Substantia nigra (tissue), 51 donors: ENCODE measurements at places on chromosomes 2 and 18.

- no peak for DNase-seq
These were observed 51.1 kb upstream of the STPG4 start for GRCh38 chr2:47206181-47206580.

- DNase-seq: no peak
These were observed 44.8 kb upstream of the SYT4 start for GRCh38 chr18:43322132-43322531.

GRCh38 chr2:46984040-46984439 lies 68.4 kb upstream of the MCFD2 start:
- DNase-seq: no peak

GRCh38 chr2:120208381-120209353 lies 14.5 kb downstream of the TMEM185B start:
- no peak for DNase-seq

GRCh38 chr2:1553671-1554295 lies 140.5 kb downstream of the TPO start:
- DNase-seq: no peak

- no peak for DNase-seq
These were observed 5.3 kb upstream of the NPPC start for GRCh38 chr2:231931481-231931915.

- no peak for DNase-seq
These were observed 135.3 kb downstream of the CTIF start for GRCh38 chr18:48673853-48674721.

- DNase-seq: no peak
These were observed 65.4 kb upstream of the TUBA3E start for GRCh38 chr2:130263606-130264005.

DNA sequence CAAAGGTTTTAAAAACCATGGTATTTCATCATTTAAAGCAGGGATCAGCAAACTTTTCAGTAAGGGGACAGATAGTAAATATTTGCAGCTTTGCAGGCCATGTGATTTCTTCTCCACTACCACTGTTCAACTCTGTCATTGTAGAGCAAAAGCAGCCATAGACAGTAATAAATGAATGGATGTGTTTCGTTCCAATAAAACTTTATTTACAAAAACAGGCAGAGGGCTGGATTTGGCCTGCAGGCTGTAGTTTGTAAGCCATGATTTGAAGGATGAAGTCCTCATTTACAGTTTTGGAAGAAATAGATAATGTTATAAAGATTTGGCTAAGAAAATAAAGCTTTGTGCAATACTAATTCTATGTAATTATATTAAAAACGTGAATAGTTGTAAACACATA lies 1.8 kb downstream of the SERPINB12 start:
- DNase-seq: no peak

DNA sequence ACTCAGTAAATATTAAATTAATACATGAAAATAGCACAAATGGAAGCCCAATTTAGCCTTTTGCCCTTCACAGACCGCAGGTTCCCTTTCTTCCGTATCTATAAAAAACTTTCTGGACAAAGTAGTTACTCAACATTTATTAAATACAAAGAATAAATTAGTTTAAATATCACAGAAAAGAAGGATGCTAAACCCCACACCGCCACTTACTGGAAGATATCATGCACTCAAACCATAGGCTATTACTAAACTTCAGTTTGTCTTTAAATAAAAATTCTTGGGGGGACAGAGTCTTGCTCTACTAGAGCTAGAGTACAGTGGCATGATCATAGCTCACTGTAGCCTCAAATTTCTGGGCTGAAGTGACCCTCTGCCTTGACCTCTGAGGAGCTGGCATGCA lies 120.7 kb upstream of the FHL2 start:
- no peak for DNase-seq

GRCh38 chr18:78090584-78090983 lies 840.9 kb downstream of the GALR1 start:
- DNase-seq: no peak

- no peak for DNase-seq
These were observed 9.1 kb upstream of the PROM2 start for GRCh38 chr2:95265182-95265581.

DNA sequence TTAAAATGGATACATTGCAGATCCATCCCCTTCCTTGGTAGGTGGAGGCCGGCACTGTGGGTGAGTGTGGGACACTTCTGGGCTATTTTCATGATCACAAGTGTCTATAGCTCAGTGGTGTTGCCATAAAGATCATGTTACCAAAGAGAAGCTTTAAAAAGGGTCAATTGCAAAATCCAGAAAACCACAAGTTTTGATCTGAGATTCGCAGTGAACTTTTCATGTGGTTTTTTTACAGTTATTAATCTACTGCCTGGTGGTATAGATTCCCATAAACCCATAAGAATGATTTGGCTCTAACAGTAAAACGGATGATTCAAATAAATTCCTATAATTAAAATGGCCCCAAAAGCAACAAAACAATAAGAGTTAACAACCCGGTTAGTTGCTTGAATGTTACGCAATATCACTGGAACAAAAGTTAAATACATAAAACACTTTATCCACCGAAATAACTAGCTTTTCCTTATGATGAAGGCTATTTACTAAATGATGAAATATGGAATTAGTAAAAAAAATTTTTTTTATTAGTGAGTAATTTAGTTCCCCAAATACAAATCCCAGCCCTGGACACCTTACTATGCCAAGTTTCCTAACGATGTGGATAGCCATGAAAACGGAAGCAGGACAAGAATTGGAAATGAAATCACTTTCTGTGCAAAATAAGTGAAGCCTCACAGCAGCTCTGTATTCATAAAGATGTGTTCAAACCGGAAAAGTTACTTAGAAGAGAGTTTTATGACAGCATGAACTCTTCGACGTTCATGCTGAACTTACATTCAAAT lies 95.6 kb upstream of the THOC1 start:
- DNase-seq: no peak

DNA sequence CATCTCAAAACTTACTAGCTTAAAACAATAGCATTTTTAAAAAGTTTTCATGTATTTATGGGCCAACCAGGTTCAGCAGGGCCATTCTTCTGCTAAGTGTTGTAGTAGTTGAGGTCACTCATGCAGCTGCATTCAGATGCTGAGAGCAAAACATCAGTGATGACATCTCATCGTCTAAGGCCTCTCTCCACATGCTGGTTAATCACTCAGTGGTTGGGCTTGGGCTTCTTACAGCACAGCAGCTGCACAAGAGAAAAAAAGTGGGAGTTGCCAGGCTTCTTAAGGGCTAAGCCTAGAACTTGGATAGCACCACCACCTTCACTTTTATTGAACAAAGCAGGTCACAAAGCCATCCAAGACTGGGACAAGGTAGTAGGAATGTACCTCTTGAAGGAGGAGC lies 190.3 kb downstream of the IRS1 start:
- no peak for DNase-seq

DNA sequence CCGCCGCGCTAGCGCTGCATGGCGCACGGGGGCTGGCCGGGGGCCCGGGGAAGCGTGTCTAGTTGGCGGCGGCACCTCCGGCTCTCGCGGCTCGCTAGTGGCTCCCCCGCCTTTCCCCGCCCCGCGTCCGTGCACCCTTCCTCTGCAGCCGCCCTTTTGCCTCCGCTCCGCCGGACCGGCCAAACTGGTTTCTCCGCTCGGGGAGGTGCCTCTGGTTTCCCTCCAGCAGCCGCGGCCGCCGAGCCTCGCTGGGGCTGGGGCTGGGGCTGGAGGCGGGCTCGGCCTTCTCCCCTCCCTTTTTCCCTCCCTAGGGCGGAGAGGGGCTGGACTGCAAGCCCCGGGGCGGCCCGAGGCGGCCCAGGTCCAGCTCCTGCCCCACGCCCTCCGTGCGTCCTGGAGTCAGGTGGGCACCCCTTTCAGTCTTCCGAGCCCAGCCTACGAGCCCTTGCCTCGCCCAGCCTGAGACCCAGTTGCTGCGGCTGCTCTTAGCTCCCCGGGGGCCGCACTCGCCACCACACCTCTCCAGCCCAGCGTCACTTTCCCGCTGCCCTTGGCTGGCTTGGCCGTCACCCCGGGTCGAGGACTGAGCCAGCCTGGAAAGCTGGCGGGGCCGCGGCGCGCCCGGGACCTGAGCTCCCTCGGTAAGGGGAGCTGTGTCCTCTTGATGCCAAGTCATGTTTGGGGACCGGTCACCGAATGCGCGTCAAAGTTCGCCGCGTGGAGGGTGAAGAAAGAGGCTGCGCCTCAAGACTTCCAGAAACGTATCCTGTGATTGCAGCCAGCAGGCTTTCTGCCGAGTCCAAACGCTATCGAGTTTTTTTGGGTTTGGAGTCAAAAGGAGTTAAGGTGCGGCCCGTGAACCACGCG lies at the start of gene ATP8B1:
TSS of gene ATP8B1 (minus strand) at position 213 of the 867 bp plus-strand sequence. CDS start 71,508 bp downstream, outside the sequence.
- no peak for DNase-seq

GRCh38 chr18:48940854-48941611 lies 9.7 kb downstream of the SMAD7 start:
- DNase-seq: no peak

DNA sequence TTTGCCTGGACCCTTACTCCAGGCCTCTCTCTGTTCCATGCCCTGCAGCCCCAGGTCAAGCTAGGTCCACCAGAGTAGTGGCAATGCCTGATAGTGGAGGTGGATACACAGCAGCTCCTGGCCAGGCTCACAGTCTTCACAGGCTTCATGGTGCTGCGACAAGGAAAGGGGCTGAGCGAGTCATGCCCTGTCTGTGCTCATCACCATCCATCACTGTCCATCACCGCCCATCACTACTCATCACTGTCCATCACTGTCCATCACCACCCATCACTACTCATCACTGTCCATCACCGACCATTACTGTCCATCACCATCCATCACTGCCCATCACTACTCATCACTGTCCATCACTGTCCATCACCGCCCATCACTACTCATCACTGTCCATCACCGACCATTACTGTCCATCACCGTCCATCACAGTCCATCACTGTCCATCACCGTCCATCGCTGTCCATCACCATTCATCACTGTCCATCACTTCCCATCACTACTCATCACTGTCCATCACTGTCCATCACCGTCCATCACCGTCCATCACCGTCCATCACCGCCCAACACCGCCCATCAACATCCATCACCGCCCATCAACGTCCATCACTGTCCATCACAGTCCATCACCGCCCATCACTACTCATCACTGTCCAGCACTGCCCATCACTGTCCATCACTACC lies 57.1 kb upstream of the OTOS start:
- no peak for DNase-seq

DNA sequence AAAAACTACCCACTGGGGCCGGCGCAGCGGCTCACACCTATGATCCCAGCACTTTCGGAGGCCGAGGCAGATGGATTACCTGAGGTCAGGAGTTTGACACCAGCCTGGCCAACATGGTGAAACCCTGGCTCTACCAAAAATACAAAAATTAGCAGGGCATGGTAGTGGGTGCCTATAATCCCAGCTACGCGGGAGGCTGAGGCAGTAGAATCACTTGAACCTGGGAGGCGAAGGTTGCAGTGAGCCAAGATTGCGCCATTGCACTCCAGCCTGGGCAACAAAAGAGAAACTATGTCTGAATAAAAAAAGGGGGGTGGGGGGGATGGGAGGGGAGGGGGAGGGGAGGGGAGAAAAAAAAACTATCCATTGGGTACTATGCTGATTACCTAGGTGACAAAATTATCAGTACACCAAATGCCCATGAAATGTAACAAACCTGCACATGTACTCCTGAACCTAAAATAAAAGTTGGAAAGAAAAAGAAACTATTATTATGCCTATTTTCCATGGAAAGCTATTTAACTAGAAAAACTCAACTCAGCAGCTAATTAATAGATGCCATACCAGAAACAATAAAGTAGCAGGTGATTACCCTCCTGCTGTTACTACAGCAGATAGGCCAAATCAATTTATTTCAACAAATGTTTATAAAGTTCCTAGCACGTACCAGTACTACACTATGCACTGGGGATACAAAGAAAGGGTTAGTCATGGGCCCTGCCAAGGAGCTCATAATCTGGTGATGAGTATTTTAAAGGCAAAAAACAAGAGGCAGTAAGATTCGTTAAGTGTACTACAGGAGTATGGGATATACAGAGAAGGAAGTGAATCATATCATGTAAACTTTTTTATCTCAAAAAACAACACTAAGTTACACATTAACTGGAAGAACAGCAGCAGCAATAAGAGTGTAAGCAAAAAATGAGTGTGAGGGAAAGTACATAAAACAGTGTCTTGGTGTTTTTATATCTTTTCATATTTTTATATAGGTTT lies 112.8 kb upstream of the SLC39A10 start:
- DNase-seq: no peak

DNA sequence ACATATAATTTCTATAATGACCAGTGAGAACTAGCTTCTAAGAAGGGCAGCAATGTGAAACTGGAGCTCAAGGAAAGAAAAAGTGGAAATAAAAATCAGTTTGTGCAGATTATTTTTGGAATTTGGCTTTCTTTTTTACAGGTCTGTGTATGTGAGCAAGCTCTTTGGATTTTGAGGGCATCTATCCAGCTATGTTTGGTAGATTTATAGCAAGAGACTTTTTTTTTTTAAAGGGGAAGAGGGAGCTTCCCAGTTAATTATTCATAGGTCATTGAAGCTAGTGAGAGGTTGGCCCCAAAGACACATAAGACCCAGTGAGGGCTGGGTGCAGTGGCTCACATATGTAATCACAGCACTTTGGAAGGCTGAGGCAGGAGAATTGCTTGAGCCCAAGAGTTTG lies 24.0 kb upstream of the COLEC12 start:
- no peak for DNase-seq

GRCh38 chr2:69932596-69932922 lies 17.6 kb downstream of the MXD1 start:
- no peak for DNase-seq

DNA sequence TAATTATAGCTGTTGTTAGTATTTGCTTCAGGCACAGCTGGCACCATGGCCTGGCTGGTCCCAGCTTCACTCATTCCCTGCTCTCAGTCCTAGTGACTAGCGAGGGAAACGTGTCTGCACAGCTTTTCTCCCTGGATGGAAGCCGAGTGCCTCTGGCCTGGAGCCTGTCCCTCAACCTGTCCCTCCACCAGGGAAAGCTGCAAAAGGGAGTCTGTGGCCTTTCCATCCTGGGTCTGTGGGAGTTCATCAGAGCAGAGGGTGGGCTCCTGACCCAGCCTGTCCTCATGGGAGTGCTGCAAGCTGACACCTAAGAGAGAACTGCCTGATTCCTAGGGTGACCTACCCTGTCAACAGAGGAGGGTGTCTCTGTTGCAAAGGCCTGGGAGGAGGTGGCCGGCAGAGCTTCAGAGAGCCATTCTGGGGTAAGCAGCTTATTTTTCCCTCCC lies 118.3 kb downstream of the CAPN13 start:
- DNase-seq: no peak

DNA sequence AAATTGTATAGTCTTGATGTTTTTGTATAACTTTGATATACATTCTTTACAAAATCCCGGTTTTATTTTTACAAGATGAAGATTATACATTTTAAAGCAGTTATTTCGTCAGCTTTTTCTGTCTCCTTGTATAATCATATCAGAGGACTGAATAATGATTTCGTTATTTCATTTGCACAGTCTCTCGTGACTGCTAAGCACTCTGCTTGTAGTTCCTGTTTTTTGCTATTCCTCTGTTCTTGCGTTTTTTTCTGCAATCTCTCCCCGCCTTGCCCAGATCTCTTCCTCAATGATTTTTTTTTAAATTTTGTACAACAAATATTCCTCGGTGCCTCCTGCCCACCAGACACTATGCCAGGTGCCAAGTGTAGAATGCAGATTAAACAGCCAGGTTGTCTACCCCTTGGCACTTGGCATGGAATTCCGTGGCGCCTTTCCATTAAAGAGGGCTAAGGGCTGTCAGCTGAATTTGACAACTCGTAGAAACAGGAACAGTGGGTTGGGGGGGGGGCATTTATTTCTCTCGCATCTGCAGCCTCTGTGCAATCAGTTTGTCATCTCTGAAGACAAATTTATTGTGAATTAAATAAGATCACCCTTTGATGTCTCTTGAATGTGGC lies 69.6 kb downstream of the KLHL29 start:
- DNase-seq: no peak

GRCh38 chr2:234670806-234671205 lies 173.9 kb upstream of the ARL4C start:
- DNase-seq: no peak

- no peak for DNase-seq
These were observed 328.1 kb downstream of the NR4A2 start for GRCh38 chr2:156004459-156004858.
